ENCODE measurements at places on chromosomes 4 and X.

DNA sequence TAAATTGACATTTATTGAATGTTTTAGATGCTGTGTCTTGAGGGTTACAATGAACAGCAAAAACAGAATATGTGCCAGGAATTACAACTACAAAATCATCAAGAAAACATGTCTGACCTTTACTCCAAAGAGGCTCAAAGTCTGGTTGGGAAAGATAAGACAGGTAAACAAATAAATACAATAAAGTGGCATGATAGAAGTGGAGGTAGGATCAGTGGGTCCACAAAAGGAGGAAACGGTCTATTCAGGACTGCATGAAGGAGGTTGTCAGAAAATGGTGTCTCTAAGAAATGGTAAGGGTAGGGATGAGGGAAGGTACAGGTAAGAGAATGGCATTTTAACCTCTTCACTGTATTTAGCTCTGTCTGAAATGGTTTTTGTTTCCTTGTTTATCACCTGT lies 3.8 kb downstream of the ARHGEF38 start:
- DNase-seq = no peak

DNA sequence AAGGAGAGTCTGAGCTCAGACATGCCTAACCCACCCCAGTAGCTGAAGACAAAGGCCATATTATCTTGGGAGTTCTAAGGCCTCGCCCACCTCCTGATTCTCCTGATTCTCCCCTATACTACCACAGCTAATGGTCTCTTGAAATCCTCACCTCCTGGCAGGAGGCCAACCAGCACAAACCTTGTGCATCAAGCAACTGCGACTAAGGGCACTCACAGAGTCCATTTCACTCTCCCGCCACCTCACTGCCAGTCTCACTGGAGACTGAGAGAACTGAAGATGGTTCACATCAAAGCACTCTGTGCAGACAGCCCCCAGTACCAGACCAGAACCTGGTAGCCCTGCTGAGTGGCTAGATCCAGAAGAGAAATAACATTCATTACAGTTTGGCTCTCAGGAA lies 102.1 kb upstream of the KLF8 start:
- no peak for DNase-seq

DNA sequence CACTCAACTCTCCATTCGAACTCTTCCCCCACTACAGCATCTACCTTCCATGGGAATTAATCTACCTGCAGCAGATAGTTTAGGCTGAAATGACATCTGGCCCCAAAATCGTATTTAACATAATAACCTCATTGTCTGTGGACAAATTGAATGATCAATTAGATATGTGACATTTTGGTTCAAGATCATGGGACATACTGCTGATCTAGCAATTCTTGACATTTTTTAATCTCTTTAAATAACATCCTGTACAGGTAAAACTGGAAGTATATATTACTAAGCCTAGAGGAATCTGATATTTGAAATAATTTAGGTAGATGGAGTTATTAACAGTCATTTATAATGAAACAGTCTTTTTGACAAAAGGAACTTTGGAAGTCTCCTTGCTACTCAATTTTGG lies 702.5 kb downstream of the NLGN4X start:
- DNase-seq = no peak

- no peak for DNase-seq
Observed at GRCh38 chrX:131747173-131747572, 203.3 kb downstream of the OR13H1 start.

- no peak for DNase-seq
Observed at GRCh38 chr4:94947681-94948108, 189.9 kb downstream of the BMPR1B start.

- DNase-seq = no peak
Observed at GRCh38 chrX:109384699-109385098, 97.2 kb downstream of the GUCY2F start.

DNA sequence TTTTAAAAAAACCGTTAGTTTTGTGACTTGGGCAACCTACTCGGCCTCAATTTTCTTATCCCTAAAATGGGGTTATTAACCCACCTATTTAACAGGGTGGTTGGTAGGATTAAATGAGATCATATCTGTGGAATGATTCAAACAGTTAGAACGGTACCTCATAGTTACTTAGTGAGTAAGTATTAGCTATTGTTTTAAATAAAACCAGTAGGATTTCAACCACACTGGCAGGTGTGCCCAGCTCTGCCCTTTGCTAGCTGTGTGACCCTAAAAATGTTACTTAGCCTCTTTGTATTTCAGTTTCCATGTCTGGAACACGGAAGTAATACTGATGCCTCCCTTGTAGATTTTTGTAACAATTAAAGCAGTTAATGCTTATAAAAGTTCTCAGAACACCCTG lies 225.8 kb upstream of the SPRY1 start:
- no peak for DNase-seq

DNA sequence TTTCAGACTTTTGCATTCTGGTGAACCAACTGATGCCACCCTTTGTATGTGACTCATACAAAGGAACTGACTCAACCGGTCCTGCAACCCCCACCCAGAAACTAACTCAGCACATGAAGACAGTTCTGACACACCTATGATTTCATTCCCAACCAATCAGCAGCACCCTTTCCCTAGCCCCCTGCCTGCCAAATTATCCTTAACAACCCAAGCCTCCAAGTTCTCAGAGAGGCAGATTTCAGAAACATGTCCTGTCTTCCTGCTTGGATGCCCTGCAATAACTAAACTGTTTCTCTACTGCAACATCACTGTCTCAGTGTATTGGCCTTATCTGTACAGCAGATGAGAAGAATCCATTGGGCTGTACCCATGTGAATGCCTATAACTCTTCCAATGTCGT lies 284.7 kb downstream of the CAMK2D start:
- DNase-seq = no peak
